ENCODE measurements at places on chromosomes 16 and 17.
A peak's percentile ranks its signal among the peaks of the same experiment; 100 is the strongest.

DNA sequence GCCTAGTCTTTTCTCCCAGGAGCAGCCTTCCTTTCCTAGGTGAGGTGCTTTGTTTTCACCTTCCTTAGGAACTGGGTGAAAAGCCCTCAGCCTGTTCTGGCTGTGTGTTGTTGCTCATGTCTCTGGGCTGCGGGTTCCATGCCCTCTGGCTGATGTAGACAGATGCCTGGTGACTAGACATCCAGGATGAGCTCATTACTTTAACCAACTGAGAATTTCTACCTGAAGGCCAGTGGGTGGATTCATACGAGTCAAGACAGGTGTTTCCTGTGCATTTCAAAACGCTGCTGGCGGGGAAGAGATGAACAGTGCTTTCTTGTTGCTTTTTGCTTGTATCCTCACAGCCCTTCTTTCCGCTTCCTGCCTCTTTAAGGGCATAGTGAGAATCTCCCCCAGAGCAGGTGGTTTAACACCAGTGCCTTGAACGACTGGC lies 22.3 kb downstream of the SAP30BP start:
- peak; percentile 14 for DNase-seq

GRCh38 chr17:17388657-17389496 lies 85.7 kb downstream of the NT5M start:
- no peak for DNase-seq

DNA sequence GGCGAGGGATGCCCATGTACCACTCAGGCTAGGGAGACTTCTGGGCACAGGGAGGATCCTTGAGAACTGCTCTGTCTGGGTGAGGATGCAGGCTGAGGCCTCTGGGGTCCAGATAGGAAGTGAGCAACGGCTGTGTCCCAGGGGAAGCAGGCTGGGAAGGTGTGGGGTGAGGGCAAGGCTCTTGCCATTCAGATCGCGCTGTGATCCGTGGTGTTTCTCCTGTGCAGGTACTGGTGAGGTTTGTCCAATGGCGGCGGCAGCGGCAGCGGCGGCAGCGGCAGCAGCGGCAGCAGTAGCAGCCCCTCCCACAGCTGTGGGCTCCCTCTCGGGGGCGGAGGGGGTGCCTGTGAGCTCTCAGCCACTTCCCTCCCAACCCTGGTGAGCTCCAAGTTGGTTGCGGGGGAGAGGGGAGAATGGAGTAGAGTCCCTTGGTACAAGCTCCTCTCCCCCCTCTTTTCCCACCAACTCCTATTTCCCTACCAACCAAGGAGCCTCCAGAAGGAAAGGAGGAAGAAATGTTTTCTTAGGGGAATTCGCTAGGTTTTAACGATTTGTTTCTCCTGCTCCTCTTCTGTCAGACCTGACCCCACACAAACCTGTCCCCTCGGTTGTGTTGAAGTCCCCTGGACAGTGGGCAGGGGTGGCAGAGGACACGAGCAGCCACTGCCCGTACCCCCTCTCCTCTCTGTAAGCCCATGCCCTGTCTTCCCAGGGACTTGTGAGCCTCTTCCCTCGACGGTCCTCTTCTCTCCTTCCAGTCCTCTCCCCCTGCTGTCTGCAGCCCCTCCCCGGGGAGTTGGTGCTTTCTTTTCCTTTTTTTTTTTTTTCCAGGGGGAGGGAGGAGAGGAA lies 1.9 kb upstream of the PRRT2 start:
- DNase-seq = peak; percentile 45

- no peak for DNase-seq
These were observed 64.6 kb downstream of the CYTH1 start for GRCh38 chr17:78717431-78717980.

- DNase-seq = no peak
These were observed 76.6 kb upstream of the CORO6 start for GRCh38 chr17:29699283-29699682.

DNA sequence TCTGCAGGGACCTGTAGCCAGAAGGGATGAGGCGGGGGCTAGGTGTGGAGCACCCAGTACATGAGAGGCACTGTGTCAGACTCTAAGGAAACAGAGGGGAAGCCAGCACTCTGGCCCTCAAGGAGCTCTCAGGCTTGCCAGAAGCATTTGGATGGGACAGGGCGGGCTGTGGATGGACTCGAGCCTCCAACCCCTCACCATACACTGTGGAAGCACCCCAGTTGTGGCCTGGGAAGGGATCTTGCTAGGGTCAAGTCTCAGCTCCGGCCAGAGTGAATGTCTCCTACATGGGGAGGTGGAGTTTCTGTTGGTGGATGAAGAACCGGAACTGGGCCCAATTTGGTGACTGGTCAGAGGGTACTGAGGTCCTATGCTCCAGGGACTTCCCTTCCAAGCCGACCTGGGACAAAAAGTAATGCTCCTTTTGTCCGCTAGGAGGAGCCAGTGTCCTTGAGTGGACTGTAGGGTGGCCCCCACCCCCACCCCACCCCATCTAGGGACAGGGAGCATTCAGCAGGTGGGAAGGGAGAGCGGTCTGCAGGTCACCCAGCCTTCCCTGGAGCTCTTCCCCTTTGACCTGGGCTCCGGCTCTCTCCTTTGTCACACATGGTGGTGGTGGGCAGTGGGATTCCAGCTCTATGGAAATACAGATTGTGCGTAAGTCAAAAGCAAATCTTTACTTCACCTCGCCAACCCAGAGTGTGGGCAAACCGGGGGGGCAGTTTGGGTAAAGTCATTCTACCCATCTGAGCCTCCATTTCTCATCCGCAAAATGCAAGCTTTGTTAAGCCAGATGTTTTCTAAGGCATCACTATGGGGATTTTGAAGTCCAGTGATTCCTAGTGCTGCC lies 20.4 kb upstream of the PHB1 start:
- DNase-seq = peak; percentile 11

Data from stimulated activated CD8-positive, alpha-beta memory T cell treated with anti-CD3 and anti-CD28 coated beads, Interleukin-2, amount 100 ng/mL, for 48 hours (primary cell).